Sciatic nerve (tissue), 2 donors: ENCODE measurements at places on chromosomes 1 and 21.

- no peak for DNase-seq
These were observed 2.8 kb downstream of the HES4 start for GRCh38 chr1:996851-997712.

- no peak for DNase-seq
These were observed 9.1 kb upstream of the EXO1 start for GRCh38 chr1:241838897-241839296.

DNA sequence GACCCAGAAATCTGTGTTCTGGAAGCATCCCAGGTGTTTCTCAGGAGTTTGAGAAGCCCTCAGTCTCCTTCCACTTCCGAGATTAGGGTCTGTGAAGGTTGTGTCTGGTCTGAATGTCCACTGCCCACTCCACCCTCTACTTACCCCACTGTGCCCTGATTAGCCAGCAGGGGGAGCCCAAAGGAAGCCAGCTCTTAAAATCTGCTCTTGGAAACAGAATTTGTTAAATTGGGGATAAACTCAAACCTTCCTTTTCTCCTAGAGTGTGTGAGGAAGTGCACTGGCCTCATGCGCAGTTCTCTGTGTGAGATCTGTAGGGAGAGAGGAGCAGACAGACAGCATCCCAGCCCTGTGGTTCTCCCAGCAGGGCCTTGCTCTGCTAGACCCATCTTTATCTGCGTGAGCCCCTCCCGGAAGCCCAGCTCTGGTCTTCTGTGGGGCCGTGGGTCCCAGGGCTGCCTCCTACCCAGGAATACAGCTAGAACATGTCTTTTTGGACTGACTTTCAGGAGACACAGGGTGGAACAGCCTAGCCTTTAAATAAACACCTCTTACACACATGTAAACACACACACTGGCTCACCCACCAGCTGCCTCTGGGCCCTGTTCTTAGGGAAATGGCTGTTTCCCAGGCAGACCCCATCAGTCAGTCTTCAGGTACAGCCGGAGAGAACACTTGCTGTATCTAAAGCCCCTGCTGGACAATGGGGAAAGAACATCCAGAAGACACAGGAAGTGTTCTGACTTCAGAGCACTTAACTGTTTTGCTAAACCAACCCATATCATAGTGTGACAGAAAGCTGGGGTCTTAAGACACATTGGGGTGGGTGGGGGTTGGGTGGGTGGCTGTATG is 52.2 kb downstream of the SMYD2 start:
- peak; percentile 82 for DNase-seq

- no peak for DNase-seq
These were observed 132.0 kb upstream of the CTTNBP2NL start for GRCh38 chr1:112264010-112264409.

DNA sequence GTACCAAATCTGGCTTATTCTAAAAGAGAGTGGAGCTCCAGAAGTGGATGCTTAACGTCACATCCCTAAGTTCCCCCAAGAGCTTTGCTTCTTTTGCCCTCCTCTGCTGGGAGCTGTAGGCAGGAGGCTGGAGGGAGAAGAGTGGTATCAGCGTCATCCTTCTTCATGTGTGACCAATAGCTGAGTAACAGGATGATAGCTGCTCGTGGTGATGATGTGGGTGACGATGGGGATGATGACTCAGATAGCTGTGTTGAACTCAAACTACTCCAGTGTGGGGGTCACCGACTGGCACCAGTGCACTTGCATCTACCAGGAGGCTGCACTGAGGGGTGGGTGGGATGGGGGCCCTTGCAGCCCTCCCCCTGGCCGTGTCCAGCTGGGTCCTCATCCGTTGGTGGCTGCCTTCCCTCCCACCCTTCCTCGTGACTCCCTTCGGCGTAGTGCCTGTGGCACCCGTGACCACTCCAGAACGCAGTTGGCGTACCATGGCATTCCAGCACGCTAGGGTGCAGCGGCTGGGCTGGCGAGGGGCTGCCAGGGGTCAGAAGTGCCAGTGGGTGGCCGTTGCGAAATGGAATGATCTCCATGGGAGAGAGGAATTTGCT is 1.1 kb downstream of the IGFN1 start:
- no peak for DNase-seq

DNA sequence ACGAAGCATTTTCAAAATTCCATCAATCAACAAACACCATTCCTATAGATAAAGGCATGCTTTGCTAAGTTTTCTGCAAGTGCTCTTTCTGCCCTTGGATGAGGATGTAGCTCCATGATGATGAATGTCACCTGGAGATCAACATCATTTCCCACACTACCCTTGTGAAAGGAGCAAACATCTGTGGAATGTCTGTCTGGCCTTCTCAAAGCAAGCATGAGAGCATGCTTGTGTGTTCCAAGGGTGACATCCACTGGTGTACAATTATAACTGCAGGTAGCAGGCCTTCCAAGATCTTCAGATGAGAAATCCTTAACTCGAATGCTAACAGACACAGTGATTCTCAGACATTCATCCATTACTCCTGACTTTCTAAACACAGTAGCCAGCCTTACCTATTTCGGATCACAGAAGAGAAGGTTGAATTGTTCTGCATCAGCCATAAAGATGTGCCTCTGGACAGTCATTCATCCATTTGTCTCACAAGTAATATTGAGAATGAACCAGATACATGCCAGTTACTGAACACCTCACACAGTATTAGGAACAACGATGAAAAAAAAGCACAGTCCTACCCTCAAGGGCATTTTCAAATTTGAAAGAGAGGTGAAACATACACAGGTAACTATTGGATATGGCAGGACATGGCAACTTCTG is 162.4 kb downstream of the TPR start:
- no peak for DNase-seq

DNA sequence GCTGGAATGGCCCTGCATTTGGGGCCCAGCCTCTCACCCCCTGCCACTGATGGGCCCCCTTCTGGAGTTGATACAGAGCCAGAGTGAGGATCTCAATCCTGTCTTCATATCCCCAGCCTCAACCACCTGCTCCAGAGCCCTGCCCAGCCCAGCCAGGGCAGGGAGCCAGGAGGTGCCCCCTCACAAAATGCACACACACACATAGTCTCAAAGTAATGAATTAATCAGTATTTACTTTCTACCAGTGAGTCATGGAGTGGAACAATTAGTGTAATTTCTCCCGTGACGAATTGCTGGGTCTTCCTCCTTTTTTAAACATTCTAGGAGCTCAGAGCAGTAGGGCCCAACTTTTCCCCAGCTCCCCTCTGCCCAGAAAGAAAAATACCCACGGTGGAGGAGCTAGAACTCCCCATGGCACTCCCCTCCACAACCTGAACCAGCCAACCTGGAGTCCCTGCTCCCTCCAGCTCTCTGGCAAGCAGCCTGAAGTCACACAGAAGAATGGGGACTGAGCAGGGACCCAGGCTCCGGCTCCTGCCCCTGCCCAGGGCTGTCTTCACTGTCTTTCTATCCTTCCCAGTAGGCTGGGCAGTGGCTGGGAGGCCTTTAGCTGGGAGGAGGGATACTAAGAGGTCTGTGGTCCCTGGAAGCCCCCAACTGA is 29.3 kb downstream of the SDC3 start:
- no peak for DNase-seq

- no peak for DNase-seq
These were observed 20.6 kb upstream of the MAGI3 start for GRCh38 chr1:113369699-113370098.

DNA sequence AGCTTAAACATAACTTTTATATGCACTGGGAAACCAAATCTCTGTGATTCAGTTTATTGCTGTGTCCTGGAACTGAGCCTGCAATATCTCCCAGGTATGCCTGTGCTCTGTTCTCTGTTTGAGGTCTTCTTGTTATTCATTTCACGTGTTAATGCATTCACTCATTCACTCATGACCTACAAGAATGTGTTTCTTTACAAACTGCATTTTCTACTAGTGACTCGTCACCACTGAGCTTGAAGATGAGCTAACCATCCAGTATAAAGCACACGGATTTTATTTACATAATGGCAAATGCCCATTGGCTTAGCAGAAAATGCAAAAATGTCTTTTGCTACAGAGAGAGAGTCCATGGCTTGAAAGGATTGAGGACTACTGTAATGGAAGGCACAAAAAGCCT is 75.0 kb upstream of the DUSP10 start:
- no peak for DNase-seq

GRCh38 chr1:8643542-8644536 is 173.6 kb downstream of the RERE start:
- no peak for DNase-seq

DNA sequence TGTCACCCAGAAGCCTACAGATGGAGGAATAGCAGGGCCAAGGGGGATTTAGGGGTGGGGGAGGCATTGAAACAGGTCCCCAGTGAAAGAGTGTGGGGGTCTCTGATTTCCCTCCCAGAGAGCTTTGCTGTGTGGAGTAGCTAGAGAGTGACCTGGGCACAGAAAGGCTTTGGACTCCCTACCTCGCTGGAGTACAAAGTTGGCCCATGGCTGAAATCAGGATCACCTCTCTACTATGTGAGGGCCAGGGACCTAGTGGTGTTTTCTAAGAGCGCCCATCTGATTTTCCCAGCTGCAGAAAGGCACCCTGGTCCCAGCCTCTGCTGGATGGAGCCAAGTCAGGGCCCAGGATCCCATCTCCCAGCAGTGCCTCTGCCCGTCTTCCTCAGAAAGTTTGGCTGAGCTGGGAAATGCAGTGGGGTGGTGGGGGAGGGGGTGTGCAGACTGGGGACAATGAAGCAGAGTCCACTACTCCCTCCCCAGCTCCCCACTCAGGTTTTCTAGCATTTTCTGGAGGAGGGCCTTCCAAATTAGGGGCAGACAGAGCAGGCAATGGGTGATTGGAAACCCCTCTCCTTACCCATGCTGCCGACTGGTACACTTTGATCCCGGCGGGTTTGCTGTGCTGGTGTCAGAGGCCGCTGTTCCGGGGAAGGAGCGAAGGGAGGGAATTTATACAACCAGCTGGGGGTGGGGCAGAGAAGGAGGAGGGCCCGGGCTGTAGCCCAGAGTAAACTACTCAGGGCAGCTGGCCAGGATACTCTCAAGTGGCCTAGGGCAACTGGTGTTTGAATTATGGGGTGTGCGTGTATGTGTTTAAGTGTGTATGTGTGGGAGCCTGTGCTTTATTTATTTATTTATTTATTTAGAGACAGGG is at the start of gene SELENBP1:
Gene SELENBP1 (minus strand): TSS at position 648 of the 877 bp plus-strand sequence. CDS start 64 bp downstream, at position 584.
- peak; percentile 91 for DNase-seq
